Endodermal cell (in vitro differentiated cells): ENCODE measurements at places on chromosomes 16 and 17. TPM values are rescaled to one million over a fixed set of nuclear protein-coding genes. Genes with fewer than 3 reads are reported as not detected.

DNA sequence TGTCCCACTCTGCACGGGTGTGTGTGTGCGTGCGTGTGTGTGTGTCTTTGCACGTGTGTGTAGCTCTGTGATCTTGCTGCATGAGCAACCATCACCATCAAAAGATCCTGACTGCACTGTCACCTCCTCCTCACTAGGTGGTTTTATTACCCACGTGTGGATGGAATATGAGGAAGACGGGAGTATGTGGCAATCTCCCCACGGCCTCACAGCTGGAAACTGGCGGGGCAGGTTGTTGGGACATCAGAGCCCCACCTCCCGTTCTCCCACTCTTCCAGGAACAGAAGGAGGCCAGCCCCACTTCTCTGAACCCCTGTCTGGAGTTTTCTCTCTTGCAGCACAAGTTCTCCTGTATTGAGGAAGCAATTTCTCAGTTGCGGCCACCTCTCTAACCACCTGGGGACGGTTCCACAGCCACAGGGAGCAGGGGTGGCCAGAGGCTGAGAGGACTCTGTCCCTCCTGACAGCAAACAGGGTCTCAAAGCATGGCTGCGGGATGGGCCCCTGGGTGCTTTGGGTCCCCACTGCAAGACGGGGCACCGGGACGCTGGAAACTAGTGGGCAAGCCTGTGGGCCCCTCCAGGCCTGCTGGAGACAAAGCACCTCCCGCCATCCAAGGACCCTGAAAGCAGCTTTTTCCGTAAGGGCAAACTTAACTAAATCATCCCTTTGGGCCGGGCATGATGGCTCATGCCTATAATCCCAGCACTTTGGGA is 27.9 kb upstream of the ATP2C2 start:
- H3K36me3 ChIP-seq, result no peaks in the 10 kb centered on the region
- H3K27me3 ChIP-seq, result no peaks in the 10 kb centered on the region
- H3K4me1 ChIP-seq, result no peaks in the 10 kb centered on the region
- H3K4me3 ChIP-seq, result no peak overlapping the region

DNA sequence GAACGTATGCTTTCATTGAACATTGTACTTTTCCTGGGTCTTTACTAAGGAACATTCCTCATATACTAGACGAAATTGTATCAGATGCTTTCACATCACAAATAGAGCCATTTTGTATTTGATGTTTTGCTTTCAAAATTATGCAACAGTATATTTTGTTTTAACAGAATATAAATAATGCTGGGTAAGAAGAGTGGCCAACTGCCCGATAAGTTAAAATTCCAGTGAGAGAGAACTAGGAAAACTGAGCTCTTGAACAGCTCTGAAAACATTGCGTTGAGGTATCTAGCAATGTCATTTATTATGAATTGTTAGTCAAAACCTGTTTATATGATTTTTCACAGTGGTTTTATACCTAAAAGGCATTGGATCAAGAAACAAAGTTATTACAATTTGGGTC is 50.8 kb downstream of the USP10 start:
- no peak overlapping the region for H3K4me3 ChIP-seq
- peaks cover 28% of the 10 kb centered on the region for H3K36me3 ChIP-seq
- H3K27ac ChIP-seq, result no peak overlapping the region
- no peaks in the 10 kb centered on the region for H3K27me3 ChIP-seq
- DNase-seq, result no peak

DNA sequence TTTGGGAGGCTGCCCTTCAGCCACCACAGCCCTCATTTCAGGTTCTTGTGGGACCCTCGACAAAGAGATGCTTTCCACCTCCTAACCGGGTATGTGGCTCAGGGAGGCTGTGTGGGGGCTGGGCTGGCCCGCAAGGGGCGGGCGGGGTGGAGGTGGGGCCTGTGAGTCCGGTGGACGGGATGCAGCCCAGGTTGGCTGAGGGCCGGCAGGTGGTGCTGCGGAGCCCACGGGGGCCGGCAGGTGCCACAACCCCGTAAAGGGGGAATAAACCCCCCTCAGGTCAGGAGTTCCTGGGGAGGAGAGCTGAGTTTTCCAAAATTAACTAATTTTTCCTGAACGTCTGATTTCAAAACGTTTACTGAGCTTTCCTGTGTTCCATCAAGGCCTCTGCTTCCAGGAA is 4.9 kb upstream of the CIAO3 start:
- H3K4me1 ChIP-seq, result no peaks in the 10 kb centered on the region
- peak; percentile 92 for DNase-seq
- no peak overlapping the region for H3K27ac ChIP-seq

GRCh38 chr16:25143928-25144327 is 32.4 kb downstream of the LCMT1 start:
- no peaks in the 10 kb centered on the region for H3K4me1 ChIP-seq
- no peaks in the 10 kb centered on the region for H3K27me3 ChIP-seq
- peaks cover 48% of the 10 kb centered on the region for H3K36me3 ChIP-seq
- H3K27ac ChIP-seq, result no peak overlapping the region
- DNase-seq, result peak; percentile 71

DNA sequence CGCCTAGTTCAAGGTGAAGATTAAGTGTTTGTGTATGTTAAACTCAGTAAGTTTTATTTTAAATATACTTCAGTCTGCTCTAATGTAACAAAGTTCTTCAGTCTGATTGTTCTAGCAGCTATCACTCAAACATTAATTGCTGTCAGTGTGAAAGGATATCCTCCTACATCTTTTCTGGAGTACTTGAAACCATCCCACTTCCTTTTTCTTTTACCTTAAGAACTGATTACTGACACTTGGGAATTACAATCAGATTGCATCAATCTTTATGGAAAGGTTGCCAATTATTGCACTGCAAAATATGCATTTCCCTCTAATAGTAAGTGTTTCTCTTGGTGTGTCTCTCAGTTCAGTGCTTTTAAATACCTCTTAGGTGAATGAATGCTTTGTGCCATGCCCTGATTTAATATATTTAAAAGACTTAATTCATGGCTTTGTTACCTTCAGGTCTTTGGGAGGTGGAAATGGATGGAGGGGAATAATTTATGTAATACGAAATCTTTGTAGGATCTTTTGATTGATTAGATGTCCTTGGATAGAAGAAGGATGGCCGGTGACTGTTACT is 16.6 kb downstream of the MRTFB start:
- no peak for DNase-seq
- H3K27ac ChIP-seq, result no peak overlapping the region
- H3K4me1 ChIP-seq, result no peaks in the 10 kb centered on the region

- no peaks in the 10 kb centered on the region for H3K27me3 ChIP-seq
- peak; percentile 48 for DNase-seq
- H3K4me3 ChIP-seq, result no peak overlapping the region
- H3K36me3 ChIP-seq, result peaks cover 10% of the 10 kb centered on the region
- no peak overlapping the region for H3K27ac ChIP-seq
These were observed 17.8 kb downstream of the CLUH start for GRCh38 chr17:2693561-2694380.

DNA sequence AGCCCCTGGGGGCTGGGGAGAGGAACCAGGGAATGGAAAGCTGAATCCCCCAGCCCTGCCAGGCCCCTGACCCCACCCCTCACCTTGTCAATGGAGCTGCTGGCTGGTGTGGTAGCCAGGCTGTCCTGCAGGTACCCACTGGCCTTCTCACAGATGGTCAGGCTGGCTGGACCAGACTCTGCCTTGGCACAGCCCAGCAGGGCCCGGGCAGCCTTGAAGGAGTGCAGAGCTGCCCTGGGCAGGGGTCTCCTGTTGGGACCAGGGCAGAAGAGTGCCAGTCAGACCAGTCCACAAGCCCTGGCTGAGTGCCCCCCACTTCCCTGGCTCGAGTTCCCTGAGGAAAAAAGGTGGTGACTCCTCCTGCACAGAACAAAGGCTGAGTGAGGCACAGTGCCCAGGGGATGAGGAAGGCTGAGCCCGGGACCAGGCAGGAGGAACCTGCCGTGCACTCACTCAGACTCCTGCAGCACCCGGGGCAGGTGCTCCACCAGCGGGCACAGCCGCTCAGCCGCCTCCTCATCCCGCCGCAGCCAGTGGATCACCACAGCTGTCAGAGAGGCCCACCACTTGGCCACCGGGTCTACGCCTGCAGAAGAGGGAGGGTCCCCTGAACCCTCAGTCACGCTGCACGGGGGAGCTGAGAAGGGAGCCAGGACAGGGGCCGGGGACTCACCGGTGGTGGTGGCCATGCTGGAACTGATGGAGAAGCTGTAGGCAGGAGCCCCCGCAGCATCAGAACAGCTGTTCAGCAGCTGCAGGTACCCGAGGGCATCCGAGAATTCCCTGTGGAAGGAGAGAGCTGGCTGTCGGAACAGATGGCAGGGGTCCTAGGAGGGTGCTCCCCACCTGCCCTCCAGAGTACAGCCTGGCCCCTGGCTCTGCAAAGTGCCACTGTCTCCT is 22.4 kb downstream of the SREBF1 start:
- no peak overlapping the region for H3K27ac ChIP-seq
- DNase-seq, result no peak
- H3K4me1 ChIP-seq, result peaks cover 9% of the 10 kb centered on the region
- H3K4me3 ChIP-seq, result no peak overlapping the region

DNA sequence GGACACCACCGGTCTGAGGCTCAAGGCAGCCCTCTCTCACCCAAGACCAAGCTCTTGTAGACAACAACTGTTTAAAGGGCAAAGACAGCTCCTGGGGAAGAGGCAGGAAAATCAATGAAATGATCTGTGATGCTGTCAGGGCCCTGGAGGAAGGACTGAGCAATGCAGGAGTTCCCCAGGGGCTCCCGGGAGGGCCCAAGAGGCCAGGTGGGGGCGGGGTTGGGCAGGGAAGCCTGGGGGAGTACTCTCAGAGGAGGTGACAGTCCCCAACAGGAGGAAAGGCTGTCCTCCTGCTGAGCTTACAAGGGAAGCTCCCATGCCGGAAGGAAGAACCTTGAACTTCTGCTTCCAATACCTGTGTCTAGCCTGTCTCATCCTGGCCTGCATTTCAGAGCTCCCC is 8.3 kb upstream of the NOS2 start:
- H3K4me3 ChIP-seq, result no peak overlapping the region
- DNase-seq, result peak; percentile 73
- no peaks in the 10 kb centered on the region for H3K27me3 ChIP-seq
- H3K4me1 ChIP-seq, result no peaks in the 10 kb centered on the region

- no peak overlapping the region for H3K27ac ChIP-seq
- no peak for DNase-seq
- H3K4me1 ChIP-seq, result peaks cover 2% of the 10 kb centered on the region
These were observed 10.5 kb downstream of the EMC8 start for GRCh38 chr16:85788819-85789218.

GRCh38 chr17:76397687-76398522 is 13.5 kb downstream of the SPHK1 start:
- no peaks in the 10 kb centered on the region for H3K27me3 ChIP-seq
- no peaks in the 10 kb centered on the region for H3K4me1 ChIP-seq

GRCh38 chr16:8919089-8919933 is 37.2 kb downstream of the LITAFD start:
- peaks cover 84% of the 10 kb centered on the region for H3K36me3 ChIP-seq
- H3K4me1 ChIP-seq, result no peaks in the 10 kb centered on the region
- DNase-seq, result no peak
- no peaks in the 10 kb centered on the region for H3K27me3 ChIP-seq
- H3K27ac ChIP-seq, result no peak overlapping the region
- no peak overlapping the region for H3K4me3 ChIP-seq

DNA sequence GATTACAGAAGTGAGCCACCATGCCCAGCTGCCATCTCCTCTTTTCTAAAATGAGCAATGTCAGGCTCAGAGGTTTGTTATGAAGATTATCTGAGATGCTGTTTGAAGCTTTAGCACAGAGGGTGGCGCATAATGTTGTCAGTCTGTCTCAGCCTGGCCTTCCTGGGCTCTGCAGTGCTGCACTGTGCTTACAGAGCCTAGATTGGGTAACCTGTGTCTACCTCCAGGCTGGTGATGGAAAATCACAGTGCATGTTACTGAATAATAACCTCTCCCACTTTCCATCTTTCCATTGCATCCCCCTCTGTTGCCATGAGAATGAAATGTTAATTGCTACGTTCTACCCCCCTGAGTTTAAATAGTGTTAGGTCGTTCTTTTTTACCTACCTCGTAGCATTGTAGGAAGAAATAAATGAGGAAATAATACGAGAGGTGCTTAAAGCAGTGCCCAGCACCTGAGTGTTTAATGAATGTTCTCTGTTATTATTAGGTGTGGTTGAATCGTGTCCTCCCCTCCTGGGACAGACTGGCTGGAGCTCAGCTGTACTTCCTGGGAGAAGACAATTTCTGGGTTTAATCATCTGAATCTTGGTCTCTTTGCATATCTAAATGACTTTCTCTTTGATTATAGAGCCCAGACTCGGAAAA is 6.2 kb downstream of the LDAF1 start:
- H3K36me3 ChIP-seq, result peaks cover 64% of the 10 kb centered on the region
- H3K27ac ChIP-seq, result no peak overlapping the region
- no peaks in the 10 kb centered on the region for H3K4me1 ChIP-seq
- DNase-seq, result no peak

GRCh38 chr16:80986557-80986956 is 20.1 kb downstream of the CMC2 start:
- H3K27me3 ChIP-seq, result no peaks in the 10 kb centered on the region
- H3K27ac ChIP-seq, result no peak overlapping the region
- H3K4me1 ChIP-seq, result peaks cover 16% of the 10 kb centered on the region

HIGD1B gene
- not detected in 3 replicates for total RNA-seq

PCGF2 gene
- 95.0 to 113 TPM (median 106 TPM) in 3 replicates for total RNA-seq

KRTAP9-2 gene
- not detected in 2 replicates for total RNA-seq

HGS gene
- 105 to 122 TPM (median 114 TPM) in 3 replicates for total RNA-seq

CD7 gene
- total RNA-seq, result 0.55 and 0.75 TPM in 2 replicates

RAB11FIP3 gene
- 55.3 and 68.9 TPM in 2 replicates for total RNA-seq

WWP2 gene
- 37.5 and 50.0 TPM in 2 replicates for total RNA-seq

MYO18A gene
- total RNA-seq, result 33.7 and 43.8 TPM in 2 replicates

ABI3 gene
- 0.21 to 0.63 TPM (median 0.58 TPM) in 3 replicates for total RNA-seq

TNP2 gene
- total RNA-seq, result not detected in 2 replicates
